ENCODE measurements at places on chromosomes 3 and 15. TPM values are rescaled to one million over a fixed set of nuclear protein-coding genes. Genes with fewer than 3 reads are reported as not detected.

GRCh38 chr3:165899066-165899465 is 61.8 kb upstream of the BCHE start:
- DNase-seq, result no peak

DNA sequence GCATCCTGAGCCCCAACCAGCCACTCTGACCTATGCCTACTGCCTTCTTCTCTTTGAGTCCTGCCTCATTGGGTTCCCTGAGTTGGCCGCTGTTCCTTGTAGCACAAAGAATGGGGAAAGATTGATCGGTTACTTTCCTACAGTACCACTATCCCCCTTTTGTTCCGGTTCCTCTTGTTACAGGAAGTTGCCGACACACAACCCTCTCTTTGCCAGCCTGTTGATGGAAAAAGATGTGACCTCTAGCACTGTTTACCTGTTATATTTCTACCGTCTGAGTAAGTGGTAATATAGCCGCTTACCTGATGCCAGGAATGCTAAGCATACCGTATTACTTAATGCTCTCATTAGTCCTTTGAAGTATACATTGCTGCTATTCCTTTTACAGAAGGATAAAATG is 9.7 kb upstream of the AHSG start:
- no peak for DNase-seq

DNA sequence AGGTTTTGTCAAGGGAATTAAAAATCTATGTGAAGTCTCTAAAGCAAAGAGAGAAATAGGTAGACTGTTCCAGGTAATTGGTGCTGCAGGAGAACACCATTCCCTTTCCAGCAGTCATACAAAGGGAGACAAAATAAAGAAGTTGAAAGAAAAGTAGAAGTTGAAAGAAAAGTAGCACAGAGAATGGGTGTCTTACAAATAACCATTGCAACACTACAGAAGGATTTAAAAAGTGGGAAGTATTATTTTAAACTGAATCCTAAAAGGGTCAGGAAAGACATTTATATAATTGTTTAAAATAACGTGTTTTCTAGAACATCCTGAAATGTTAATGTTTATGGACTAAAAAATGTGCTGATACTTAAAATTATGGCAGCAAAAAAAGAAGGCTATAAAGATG is 223.8 kb downstream of the RSRC1 start:
- no peak for DNase-seq

Gene SLC38A3
- total RNA-seq, result 3.3 TPM

DNA sequence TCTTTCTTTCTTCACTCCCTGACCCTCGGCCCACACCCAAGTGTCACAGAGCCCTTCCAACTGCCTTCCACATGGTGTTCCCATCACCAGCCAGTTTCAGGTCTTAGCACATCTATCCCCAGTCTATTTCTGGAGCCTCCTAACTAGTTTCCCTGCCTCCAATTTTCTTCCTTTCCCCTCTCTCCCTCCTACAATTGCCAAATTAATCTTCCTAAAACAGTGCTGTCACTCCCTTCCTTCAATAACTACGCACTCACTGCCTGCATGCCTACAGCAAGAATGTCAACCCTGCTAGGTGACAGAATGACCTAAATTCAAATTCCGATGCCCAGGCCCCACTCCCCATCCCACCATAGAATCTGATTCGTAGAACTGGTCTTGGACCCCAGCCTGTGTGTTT is 36.1 kb upstream of the CA12 start:
- DNase-seq, result no peak

Measured in PC-3 (cell line).